NCI-H1105 treated with DMSO at 0.1 percent for 48 hours (cell line): ENCODE measurements at places on chromosomes 1 and 21.

DNA sequence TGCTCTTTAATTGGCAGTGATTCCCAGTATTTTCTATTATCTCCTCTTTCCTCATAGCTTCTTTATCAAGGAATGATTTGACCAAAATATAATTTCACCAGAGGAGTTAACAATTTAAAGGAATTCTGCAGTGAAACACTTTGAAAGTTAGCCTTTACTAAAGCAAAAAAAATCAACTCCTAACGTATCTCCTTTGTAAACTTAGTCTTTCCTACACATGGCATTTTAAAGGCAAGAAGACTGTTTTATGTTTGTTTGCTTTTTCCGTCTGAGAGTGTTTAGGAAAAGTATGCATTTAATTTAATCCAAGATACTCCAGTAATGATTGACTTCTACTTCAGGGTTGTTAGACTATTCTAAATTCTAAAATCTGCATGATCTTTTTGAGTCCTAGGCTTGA, 15.9 kb downstream of the ATP6V1G3 start:
- no peak for DNase-seq

DNA sequence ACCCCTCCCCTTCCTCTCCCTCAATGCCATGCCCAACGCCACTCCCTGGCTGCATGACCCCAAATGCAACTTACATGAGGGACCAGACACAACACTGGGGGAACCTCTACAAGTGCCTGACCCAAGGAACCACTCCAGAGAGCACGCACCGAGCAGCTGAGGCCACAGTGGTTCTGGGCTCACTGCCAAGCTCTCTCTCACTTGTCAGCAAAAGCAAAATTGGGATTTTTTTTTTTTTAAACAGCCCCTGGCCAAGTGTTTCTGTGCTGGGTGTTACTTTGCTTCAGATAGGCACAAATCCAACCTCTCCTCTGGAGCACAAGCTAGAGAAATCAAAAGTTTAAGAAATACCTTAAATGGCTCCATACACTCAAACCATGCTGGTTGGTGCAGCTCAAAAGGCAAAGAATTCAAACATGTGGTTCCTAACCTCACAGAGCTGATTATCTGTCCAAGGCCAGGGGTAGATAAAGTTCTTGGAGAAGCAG, 363.0 kb downstream of the SETD4 start:
- peak; percentile 90 for DNase-seq

DNA sequence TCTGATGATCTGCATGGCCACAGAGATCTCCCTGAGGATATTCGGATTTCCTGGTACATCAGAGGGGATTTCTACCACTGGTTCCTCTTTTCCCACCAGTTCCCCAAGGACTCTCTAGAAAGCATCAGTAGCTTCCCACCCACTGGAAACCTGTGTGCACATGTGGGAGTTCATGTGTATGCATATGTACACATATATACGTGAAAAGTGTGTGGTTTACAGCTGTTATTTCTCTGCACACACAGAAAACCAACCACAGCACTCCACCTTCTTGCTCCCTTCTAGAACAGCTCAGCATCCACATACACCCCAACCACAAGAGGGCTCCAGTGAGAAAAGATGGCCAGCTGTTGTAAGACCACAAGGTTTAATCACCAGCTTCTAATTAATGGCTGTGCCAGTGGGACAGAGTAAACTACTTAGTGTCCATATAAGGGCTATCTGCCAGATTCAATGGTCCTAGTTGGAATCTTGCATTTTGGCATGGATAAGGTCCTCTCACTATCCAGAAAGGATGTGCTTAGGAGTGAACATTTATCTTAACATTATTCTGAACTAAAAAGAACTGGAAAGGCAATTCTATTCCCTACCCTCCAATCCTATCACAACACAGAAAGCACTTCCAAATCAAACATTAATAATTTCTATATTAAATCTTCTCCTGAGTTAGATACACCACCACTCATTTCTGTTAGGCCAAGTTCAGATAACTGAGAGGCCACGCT, 24.1 kb downstream of the GPR3 start:
- peak; percentile 73 for DNase-seq

DNA sequence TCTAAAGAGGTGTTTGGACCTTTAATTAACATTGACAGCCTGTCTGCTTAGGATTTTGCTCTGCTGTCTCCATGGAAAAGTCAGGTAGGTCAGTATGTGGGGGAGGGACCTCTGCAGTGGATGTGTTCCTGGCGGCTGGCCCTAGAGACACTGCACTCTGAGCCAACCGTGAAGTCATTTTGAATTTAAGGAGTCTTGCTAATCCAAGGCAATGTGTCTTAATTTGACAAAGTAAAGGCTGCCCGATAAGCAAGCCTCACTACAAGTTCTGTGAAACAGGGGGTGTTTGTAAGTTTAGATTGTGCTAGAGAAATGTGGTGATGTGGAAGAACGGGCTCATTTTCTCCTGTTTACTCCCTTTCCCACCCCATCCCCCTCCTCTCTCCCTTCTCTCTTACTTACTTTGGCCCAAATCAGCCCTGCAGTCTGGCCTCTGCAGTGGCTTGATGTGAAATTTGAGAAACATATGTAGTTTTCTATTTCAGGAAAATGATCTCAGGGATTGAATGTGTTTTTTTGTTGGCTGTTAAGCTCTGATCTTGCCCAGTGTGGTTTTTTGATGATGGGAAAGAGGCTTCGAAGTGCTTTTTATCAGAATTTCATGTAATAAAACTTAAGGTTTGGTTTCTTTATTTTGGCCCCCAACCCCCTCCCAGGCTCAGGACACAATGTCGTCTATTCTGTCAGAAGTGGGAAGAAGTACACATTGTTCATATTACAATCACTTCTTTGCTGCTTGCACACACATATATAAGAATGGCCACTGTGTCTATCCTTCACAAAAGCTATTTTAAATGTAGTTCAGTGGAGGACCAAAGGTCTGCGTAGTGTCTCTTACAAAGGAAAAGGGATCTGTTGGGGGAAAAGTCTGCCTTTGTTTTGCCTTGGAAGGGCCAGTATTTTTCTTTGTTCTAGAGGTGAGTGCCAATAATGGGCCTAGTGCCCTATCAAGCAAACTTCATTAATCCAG, 96.6 kb downstream of the FGGY start:
- no peak for DNase-seq

GRCh38 chr1:71222668-71223067, 141.8 kb upstream of the ZRANB2 start:
- no peak for DNase-seq

- DNase-seq: no peak
These were observed 17.1 kb downstream of the HHIPL2 start for GRCh38 chr1:222530852-222531251.

- no peak for DNase-seq
These were observed 21.8 kb upstream of the POU3F1 start for GRCh38 chr1:38068220-38068979.

GRCh38 chr1:14098294-14098913, 398.4 kb downstream of the PRDM2 start:
- no peak for DNase-seq

- no peak for DNase-seq
These were observed 705.3 kb upstream of the CHRM3 start for GRCh38 chr1:238681021-238681420.
